ENCODE measurements at places on chromosomes 11 and 22.

- DNase-seq: no peak
Observed at GRCh38 chr11:116420770-116421528, 351.8 kb downstream of the BUD13 start.

DNA sequence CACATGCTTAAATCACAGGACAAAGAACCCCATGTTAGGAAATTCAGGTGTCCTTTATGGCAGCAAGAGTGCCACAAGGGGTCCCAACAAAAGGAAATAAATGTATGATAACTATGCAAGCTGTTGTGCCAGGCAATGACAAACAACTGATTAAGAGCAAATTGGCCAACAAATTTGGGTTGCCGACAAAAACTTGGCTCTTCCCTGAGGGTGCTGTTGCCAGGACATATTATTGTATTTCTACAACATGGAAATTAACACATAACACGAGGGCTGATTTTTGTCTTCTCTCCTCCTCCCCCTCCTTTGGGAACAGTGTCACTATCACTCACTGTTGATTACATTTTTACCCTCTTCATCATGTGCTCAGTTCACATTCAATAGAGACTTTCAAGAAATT lies 56.0 kb downstream of the LRRC4C start:
- no peak for DNase-seq

GRCh38 chr11:64121663-64122410 lies 44.1 kb downstream of the MACROD1 start:
- no peak for DNase-seq

DNA sequence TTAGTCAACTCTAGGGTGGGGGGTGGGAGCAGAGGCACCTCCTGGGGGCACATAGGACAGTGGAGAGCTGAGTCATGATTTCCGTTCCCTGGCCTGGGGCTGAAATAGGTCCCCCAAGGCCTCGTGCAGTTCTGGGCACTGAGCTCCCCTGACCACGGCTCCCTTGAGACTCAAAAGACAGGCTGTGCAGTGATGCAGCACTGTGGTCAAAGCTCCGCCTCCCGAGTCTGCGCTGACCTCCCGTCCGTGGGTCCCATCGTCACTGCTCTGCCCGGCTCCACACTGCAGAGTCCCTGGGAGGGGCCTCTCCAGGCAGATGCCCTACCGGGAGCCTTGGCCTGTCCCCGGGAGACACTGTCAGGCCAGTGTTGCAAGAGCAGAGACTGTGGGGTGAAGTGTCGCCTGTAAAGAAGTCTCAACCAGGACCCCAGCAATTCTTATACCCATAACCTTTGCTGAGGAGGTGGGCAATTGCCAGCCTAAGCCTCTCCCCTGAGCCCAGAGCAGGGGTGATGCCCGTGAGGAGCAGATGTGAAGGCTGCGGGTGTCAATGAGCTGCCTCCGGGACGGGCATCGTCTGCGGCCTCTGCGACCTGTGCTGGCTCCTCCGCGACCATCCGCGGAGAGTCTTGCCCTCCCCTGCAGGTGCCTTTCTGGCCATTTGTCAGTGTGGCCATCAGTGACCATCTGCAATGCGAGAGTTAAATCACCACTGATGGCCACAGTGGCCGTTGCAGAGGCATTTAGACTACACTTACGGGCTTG lies 877.3 kb downstream of the BRD1 start:
- no peak for DNase-seq

DNA sequence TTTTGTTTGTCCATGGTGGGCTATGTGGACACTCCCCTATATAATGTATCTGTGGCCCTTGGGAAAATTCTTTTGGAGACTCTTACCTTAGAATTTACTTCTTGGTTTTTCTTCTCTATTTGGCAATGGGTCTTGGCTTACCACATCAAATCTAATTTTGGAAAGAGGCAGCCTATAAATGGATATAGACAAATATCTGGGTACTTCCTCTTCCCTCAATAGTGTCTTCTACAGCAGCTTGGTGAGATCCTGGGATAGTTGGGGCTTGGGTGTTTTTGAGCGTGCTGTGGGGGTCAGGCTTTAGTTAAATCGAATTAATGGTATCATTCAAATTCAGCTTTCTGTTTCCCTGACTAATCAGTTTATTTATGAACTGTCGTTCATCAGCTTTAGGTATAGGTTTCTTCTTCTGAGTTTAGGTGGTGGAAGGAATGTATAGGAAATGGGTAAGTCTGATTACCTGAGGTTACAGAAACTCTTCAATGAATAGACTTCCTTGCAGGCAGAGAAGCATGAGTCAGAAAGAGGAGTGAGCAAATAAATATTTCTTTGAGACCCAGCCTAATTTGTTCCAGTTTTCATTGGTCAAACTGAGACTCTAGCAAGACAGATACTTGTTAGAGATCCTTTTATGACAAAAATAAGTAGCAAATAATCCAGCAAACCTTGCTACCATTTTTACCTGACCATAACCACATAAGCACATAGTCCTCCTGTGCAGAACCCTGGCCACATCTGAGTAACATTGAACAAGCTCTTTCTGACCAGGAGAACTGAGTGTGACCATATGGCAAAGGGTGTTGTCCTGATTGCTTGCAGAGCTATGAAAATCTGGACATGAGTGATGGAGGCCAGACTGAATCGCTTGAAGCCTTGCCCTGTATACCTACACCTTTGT lies 68.6 kb upstream of the SORL1-AS1 start:
- DNase-seq: no peak

DNA sequence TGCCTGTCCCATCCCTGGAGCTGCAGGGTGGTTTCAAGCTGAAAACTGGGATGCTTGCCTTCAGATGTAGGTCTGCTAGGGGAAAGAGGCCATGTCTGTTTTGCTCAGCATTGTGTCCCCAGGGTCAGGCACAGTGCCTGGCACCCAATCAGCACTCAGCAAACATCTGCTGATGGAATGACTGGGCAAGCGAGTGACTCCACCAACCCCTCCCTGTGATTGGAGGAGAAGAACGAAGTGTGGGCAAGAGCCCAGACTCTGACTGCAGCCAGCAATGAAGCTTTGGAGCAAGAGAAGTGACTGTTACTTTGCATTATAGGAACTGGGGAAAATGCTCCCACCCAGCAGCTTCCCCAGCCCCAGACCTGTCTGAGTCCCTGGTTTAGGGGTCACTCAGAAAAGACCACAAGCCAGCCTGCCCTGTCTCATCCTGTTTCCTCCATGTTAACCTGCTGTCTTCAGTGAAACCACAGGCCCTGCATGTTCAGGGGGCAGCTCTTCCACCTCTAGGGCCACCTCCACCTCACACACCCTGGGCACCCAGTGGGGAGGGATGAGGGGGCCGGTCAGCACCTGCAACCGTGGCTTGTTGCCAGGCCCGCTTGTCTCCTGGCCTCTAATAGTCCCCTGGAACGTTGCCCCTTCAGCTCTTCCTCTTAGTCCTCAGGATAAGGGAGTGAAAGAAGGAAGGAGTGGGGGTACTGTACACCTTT lies 147.4 kb downstream of the TRIM29 start:
- DNase-seq: no peak

- DNase-seq: no peak
Observed at GRCh38 chr22:34903416-34903815, 162.5 kb upstream of the ISX start.

GRCh38 chr11:72724021-72724551 lies 28.1 kb downstream of the ARAP1 start:
- DNase-seq: no peak

- DNase-seq: no peak
Observed at GRCh38 chr11:39732001-39732400, 1727.5 kb downstream of the LRRC4C start.

- DNase-seq: no peak
Observed at GRCh38 chr11:111570796-111571195, 30.3 kb downstream of the LAYN start.

- no peak for DNase-seq
Observed at GRCh38 chr11:85784480-85785265, 26.3 kb downstream of the SYTL2 start.

Data from common myeloid progenitor, CD34-positive (primary cell).